ELR (cell line): ENCODE measurements at places on chromosomes 1 and 21.
A peak's percentile ranks its signal among the peaks of the same experiment; 100 is the strongest.

GRCh38 chr1:25815208-25816111, 4.3 kb upstream of the MTFR1L start:
- DNase-seq: no peak

DNA sequence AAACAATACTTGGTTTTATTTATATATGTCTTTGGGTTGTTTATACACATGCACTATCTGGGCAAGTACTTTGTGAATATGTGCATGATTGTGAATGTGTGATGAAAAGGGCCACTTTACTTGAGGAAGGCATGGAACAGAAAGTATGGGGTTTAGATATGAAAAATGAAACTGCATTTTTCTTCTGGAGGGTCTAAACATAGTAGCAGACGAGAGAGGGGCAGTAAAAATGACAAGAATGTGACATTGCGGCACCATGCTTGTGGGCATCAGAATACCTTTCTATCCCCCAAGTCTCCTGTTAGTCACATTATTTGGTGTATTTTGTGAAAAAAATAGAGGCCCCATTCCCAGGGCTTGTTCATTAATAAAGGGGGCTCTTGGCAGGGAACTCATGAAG, 15.4 kb upstream of the MPZL1 start:
- DNase-seq: no peak

GRCh38 chr1:65629788-65630187, 162.9 kb upstream of the PDE4B start:
- no peak for DNase-seq

- DNase-seq: no peak
Measured at GRCh38 chr1:47479664-47480063, 41.8 kb downstream of the FOXD2 start.

DNA sequence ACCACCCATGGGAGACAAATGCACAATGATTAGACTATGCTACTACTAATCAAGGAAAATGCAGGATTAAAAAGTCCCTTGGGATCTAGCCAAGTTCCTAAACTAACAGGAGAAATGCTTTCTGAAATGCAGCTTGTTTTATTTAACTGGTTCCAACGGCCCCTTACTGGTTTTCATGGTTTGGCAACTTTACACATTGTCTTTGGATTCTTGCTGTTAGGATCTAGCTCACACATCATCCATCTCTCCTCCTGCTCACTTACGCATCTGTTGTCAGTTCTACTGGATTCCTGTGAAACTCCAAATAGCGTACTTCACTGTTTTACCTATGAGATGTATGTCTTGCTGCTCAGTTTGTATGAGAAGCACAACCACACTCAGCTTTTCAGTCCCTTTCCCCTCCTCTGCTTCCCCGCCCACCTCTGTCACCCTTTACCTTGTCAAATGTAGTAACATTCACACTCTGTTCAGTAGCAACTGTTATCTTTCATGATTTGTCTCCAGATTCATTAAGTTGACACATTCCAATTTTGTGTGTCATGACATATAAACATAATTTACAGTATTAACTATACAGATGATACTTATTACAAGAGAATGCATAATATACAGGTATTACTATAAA, 130.1 kb downstream of the SIM2 start:
- no peak for DNase-seq

- peak; percentile 78 for DNase-seq
Measured at GRCh38 chr1:204431310-204432184, 19.9 kb upstream of the PPP1R15B start.

DNA sequence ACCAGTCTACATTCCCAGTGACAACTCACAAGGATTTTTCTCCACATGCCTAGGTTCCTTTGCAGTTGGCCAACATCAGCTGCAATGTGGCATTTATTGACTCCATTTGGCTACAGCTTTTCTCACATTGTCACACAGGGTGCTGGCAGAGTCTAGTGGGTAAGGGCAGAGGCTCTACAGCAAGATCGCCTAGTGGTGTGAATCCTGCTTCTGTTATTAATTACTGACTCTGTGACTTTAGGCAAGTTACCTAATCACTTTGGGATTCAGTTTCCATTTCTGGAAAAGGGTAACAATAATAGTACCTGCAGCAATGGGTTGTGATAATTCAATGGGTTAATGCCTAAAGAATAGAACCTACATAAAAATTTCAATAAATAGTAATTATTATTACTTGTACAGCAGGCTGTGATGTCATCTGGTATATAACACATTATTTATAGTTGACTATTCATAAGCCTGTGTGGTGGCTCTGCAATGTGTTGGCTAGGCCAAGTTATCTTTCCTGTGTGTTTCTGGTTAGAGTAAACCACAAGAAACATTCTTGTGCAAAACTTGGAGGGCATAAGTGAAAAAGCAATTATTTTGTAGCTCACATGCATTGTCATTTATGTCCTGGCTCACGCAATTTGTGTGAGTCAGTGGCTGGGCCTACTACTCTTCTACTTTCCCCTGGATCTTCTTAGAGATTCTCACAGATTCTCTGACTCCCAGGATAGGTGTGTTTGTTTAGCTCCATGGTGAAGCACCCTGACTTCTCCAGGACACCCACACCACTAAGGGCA, 59.5 kb downstream of the PTGS2 start:
- DNase-seq: peak; percentile 64
